Esophagus muscularis mucosa (tissue), 4 donors: ENCODE measurements at places on chromosomes 13 and 19.

DNA sequence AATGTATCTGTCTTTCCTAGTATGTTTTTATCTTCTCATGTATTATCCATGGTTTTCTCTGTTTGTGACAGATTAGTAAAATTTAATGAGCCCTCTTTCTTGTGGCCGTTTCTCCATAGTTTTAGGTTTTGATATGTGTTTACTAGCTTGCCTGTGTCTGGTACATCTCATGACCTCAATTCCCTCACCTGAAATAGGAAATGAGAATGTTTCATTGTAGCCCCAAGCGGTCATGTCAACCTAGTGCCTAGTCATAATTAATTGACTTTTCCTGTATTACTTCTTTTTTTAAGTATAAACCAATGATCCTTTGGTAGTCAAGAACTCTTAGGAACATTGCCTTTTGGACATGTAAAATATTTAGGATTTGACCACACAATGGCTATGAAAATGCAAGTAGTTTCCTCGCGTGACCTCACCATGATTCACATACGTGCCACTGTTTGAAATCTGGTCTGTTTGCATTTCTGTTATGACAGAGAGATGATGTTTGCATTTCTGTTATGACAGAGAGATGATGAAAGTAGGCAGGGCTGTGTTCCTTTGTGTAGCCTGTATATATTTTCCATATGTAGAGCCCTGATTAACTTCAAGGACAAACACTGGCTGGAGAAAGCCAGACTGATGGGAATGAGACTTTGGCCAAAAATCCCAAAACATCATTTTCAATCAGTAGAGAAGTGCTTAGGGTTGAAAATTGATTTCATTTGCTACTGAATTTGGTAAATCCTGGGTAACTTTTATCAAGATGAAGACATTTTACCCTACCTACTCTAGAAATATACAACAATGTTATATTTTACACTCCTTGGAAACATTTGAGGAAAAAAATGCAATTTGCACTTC lies 104.8 kb downstream of the TNFRSF19 start:
- no peak for DNase-seq

GRCh38 chr13:49986471-49986870 lies 10.4 kb upstream of the TRIM13 start:
- no peak for DNase-seq

- DNase-seq = no peak
Observed at GRCh38 chr13:28981530-28981929, 161.4 kb downstream of the MTUS2 start.

DNA sequence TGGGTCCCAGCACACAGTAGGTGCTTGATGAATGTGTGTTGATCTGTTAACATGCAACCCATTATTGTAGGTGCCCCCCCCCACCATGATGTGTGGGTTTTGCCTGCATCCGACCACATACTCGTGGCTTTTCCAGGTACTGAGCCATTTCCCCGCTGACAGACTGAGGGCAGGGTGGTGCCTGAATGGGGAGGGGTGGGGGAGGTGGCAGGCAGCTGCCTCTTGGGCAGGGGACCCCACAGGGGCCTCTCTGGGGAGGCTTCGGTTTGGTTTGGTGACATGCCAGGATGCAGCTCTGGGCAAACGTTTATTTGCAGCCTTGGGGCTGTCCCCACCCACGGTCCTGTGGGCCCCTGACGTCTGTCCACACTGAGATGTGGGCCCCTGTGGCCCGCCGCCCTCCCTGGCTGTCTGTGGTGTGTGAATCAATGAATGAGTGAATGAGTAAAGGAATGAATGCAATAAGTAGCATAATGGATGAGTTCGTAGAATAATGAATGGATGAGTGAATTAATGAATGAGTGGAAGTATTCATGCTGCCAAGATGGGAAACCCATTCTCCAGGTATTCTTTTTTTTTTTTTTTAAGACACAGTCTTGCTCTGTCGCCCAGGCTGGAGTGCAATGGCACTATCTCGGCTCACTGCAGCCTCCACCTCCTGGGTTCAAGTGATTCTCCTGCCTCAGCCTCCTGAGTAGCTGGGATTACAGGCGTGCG lies 9.0 kb upstream of the JUND start:
- DNase-seq = no peak

- no peak for DNase-seq
Observed at GRCh38 chr19:32877977-32878745, 8.6 kb upstream of the SLC7A9 start.

DNA sequence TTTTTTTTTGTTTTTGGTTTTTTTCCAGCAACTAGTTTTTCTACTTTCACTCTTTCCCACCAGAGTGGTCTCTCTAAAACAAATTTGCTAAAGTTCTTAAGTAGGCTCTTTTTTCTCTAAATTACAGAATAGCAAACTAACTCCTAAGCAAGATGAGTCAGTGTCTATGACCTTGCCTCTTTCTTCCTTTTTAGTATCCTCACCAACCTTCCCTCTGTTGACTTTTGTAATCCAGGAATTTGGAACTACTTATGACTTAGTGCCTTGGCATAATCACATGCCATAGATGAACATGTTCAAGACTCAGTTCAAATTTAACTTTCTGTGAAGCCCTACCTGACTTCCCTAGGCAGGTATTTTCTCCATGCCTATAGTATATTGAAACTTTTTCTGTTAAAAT lies 32.3 kb upstream of the AKAP11 start:
- DNase-seq = no peak

GRCh38 chr13:23392313-23392712 lies 41.2 kb downstream of the SACS start:
- DNase-seq = no peak

DNA sequence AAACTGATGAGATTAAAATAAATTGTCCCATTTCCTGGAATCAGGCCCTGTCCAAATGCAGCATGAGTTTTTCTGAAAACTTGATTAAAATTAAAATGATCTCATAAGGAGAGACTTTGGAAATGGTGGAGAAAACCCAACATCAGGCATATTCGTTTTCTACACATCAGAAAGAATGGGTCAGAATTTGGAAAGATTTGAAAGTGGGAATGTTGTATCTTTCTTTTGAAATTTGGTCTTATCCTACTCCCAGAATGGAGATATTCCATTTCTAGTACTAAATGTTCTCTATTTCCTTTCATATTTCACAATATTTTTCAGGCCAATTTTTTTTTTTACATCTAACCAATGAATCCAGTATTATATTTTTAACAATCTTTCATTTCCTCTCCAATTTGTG lies 223.9 kb upstream of the RXFP2 start:
- DNase-seq = no peak

GRCh38 chr13:42113478-42113877 lies 65.0 kb downstream of the DGKH start:
- no peak for DNase-seq

GRCh38 chr13:66926200-66926850 lies 303.8 kb downstream of the PCDH9 start:
- DNase-seq = no peak
